Stimulated activated memory B cell treated with anti-CD40 and anti-IgM and Interleukin-4, amounts not matched to agents 10 μg/mL and 1 μg/mL and 100 μg/mL, for 72 hours (primary cell): ENCODE measurements at places on chromosomes 11 and 22.

GRCh38 chr11:73625696-73626318 lies 20.6 kb upstream of the PLEKHB1 start:
- ATAC-seq, result peak; percentile 66

- no peak for ATAC-seq
Measured at GRCh38 chr11:2091786-2092463, 47.3 kb downstream of the IGF2 start.

GRCh38 chr11:7019500-7020182 lies 505 bp downstream of the ZNF214 start:
- ATAC-seq, result no peak

GRCh38 chr22:28939394-28939793 lies 56.0 kb downstream of the ZNRF3 start:
- no peak for ATAC-seq

DNA sequence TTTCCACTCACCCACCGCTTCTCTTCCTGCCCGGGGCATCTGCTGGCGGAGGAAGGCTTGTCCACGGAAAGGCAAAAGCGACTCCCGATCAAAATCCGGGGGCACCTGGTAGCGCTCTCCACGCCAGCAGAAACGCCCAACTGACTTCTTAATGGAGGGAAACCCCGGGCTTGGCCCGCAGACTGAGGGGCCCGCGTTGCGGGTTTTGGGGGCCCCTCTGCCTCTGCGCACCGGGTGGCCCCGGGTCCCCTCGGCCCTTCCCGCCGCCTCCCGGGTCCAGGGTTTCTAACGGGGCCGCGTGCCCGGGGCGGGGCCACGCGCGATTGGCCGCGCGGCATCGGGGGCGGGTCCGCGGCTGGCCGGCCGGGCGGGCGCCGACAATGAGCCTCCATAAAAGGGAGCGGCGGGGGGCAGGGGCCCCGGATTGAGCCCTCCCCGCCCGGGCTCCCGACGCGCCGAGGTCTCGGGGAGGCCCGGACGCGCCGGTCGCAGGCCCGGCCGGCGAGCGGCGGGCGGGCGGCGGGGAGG lies at the start of gene SPINDOC:
TSS of gene SPINDOC (plus strand) at position 422 of the 528 bp plus-strand sequence. CDS start 231 bp downstream, outside the sequence.
- peak; percentile 96 for ATAC-seq

DNA sequence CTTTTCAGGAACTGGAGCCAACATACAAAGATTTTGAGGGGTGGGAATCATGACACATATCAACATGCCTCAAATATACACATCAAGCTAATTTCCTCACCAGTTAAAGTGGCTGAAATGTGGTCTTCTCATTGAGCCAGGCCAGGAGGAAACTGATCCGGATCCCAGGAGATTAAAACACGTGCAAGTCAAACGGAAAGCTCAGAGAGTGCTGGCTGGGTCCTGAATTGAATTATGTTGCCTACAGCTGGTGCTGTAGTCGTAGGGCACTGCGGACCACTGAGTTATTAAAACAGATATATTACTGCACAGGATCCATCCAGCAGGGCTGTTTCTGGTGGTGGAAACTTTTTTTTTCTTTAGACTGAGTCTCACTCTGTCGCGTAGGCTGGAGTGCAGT lies 14.1 kb upstream of the WNT7B start:
- no peak for ATAC-seq

DNA sequence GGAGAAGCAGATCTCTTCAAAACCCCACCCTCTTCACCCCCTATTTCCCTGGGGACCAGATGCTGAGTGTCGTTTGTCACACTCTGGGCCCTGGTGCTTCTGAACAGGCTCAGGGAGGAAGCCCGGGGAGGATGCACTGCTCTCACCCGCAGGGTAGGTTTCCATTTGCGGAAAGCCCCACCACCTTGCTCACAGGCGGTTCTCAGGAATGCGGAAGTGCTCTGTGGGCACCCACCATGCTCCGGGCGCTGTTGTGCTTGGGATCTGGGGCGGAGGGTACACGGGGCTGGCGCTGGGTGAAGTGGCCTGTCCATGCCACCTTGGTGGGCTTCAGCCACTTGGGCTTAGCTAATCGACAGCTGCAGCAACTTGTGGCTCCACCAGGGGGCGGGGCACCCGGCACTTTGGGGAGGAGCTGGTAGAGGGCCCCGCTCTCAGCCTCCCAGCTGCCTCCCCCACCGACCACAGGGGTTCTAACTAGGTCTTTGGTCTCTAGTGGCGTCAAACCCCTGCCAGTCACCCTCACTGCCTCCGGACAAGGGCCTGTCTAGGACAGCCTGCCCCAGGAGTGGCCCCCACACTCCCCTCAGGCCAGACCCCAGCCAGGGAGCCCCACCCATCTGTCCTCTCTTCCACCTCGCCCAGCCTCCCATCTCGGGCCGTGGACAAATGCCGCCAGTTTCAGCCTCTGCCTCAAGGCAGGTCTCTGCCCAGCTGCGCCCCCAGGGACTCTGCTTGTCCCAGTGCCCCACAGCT lies 7.4 kb downstream of the NDUFV1 start:
- ATAC-seq, result peak; percentile 98

DNA sequence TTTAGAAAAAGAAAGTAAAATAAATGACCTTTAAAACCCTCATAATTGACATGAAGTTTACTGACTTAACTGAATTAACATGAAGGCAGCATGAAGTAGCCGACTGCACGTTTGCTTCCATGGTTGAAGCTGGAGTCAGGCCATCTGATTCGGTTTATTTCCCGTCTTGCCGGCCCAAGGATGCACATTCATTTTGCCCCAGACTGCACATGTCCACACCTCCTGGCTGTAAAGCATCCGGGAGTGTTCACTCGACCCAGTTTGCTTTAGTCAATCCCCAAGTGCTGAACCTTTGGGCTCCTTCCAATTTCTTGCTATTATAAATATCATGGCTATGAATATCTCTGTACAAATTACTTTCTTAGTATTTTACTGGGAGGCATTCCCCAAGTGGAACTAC lies 17.7 kb upstream of the TUB start:
- no peak for ATAC-seq

GRCh38 chr11:110092515-110093406 lies at the start of gene ZC3H12C:
ZC3H12C (plus strand) TSS chr11:110093392; CDS start chr11:110093412, 20 bp downstream.
- peak; percentile 85 for ATAC-seq

DNA sequence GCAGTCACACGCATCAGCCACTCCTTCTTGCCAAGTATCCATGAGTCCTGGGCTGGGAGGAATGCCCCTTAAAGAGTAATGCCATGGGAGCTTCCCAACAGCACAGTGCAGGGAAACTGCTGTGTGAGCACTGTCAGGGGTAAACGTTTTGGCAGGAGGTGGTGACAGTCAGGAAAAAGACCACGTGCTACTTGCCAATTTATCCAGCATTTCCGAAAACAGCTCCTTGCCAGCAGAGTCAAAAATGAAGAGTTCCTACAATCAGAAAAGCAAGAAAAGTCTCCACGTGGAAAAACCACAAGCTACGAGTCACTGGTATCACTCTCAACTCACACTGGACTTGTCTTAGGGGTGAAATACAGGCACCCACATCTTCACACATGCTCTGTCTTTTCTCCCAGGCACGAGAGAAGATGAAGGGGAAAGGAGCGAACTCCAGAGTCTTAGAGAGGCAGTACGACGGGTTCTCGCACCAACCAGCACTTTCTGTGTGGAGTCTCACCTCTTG lies 9.9 kb downstream of the IFT27 start:
- no peak for ATAC-seq

GRCh38 chr11:109388982-109389381 lies 33.0 kb upstream of the C11orf87 start:
- no peak for ATAC-seq

GRCh38 chr22:25563761-25564319 lies 635 bp upstream of the GRK3 start:
- peak; percentile 53 for ATAC-seq

GRCh38 chr11:68373815-68374501 lies 61.6 kb downstream of the LRP5 start:
- no peak for ATAC-seq

DNA sequence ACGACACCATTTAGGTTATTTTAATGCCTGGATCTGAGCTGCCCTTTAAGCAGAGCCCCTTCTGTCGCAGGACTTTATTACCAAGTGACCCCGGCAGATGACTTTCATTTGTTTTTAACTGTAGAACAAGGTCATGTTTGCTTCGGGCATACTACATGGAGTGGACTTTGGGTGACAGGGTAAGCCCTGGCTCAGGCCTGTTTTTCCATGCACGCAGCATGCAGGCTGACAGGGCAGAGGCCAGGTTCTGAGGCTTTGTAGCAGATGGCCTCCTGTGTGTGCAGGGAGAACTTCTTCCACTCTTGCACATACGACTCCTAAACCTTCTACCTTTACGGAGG lies 50.5 kb downstream of the SNX19 start:
- ATAC-seq, result no peak

DNA sequence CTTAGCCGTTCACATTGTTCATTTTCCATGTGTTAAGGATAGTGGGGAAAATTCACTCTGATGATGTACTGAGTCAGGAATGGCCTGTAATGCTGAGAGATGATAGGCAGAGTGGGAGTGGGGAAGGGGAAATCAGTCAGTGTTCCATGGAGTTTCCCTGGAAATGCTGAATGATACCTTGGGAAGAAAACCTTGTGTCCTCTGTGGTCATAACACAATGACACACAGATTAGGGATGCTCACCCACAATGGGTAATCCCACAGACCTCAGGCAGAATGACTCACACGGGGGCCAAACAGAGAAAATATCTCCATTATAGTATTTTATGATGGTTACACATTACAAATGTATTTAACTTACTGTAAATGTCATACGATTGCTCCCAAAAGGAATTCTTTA lies 118.0 kb downstream of the SNX19 start:
- ATAC-seq, result no peak

- ATAC-seq, result no peak
Measured at GRCh38 chr22:49963647-49964026, 3.1 kb downstream of the PIM3 start.

GRCh38 chr11:559712-560304 lies 730 bp downstream of the LMNTD2 start:
- ATAC-seq, result no peak

DNA sequence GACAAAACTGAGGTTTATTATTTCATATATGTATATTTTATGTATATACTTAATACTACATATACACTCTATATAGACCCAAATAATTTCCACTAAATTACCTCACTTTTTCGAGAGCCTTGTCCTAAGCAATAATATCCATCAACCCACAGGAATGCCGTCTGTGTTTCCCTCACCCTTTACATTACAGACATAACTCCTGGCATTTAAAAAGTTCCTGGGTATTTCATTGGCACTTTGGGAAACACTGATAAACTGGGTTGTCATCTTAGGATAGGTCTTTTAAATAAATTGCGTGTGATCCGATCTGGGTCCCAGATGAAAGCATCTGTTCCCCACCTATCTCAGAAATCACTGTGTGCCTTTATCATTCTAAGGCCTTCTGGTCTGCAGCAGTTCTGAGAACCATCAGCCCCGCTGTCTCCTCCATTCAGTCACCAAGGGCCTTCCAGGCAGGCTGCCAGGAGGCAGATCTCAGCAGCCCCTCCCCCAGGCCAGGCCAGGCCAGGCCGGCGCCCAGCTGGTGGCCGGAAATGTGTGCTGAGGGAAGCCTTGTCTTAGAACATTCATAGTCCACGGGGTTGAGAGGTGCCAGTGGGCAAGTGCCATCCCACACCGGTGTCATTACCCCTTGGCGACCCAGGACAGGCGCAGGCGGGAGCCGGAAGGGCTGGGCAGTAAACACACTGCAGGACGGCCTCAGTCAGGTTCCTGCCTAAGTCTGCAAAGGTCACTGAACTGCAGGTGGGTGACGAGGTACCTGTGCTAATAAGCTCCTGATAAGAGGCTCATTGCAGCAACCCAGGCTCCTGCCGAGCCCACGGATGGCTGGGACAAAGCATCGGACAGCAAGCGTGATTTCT lies 3.3 kb downstream of the FGF19 start:
- no peak for ATAC-seq

GRCh38 chr11:128196235-128196634 lies 391.1 kb downstream of the ETS1 start:
- ATAC-seq, result no peak

DNA sequence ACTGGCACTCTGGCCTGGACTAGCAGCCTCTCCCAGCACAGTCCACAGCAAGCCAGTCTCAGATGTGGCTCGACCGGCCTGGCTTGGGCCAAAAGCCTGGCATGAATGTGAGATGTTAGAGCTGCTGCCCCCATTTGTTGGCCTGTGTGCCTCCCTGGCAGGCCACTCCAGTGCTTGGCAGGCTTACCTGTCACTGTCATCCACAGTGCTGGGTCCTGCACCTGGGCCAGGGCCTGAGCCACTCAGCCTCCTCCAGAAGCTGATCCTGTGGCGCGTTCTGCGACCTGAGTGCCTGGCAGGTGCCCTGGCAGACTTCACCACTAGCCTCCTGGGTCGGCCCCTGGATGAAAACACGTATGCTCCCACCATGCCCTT lies 36.1 kb downstream of the RRP8 start:
- ATAC-seq, result no peak

DNA sequence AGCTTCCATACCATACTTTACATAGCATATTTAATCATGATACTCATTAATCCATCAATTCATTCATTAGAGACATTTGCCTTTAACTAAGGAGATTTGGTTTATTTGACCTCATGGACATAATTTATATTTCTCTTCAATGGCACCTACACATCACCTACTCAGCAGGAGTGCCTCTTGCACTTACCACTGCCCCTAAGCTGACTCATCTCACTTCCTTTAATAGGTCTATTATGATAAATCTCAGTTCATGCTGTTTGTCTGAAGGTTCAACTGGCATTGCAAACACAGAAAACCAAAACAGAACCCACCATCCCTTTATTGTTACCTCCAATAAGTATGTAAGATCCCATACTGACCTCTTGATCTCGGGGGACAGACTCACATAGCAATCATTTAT lies 186.7 kb downstream of the LUZP2 start:
- ATAC-seq, result no peak

DNA sequence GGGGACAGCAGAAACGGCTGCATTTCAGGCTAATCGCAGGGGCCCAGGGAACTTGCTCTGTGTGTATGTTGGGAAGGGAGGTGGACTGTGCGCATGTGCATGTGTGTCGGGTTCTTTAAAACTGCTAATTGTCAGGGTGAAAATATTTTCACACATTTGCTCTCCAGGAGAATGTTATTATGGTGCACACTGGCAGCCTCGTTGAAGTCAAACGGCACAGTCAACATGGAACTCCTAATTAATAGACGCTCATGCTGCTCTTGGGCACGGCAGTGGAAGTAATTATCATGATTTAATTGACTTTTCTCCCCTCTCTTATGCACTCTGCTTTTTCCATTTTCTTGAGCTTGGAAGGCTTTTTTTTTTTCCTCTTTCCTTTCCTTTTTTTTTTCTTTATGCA lies 92.6 kb downstream of the TSPAN18 start:
- ATAC-seq, result no peak

DNA sequence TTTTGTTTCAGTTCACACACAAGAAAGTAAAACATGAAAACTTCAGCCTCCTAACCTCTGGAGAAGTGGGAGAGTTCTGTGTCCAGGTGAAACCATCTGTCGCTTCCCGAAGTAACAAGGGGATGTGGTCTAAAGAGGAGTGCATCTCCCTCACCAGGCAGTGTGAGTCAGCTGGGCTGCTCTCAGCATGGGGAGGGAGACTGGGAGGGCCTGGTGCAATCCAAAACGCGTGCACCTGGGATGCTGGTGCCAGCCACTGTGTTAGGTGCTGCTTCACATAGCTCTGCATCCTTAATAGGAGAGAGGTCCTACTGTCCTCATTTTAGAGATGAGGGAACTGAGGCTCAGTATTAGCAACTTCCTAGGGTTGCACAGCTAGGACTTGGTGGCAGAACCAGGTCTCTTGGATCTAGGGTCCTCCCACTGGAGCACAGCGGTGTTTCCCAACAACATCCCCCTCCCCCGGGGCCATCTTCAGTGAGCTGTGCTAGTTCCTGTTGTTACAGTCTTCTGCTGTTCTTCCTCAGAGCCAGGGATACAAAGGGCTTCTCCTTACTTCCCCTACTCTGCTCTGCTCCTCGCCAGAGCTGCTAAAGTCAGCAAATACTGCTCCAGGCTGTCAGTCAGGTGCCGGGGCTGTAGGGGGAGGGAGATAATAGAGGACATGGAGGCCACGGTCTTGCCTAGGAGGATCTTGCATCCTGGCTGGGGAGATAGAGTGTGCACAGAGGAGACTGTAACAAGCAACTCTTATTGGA lies 8.0 kb downstream of the IL10RA start:
- ATAC-seq, result no peak
